ENCODE measurements at places on chromosomes 2 and 18.

- peak; percentile 89 for DNase-seq
These were observed 78.9 kb downstream of the UXS1 start for GRCh38 chr2:106115250-106115649.

GRCh38 chr2:25566094-25566493 is 107.3 kb downstream of the DTNB start:
- no peak for DNase-seq

DNA sequence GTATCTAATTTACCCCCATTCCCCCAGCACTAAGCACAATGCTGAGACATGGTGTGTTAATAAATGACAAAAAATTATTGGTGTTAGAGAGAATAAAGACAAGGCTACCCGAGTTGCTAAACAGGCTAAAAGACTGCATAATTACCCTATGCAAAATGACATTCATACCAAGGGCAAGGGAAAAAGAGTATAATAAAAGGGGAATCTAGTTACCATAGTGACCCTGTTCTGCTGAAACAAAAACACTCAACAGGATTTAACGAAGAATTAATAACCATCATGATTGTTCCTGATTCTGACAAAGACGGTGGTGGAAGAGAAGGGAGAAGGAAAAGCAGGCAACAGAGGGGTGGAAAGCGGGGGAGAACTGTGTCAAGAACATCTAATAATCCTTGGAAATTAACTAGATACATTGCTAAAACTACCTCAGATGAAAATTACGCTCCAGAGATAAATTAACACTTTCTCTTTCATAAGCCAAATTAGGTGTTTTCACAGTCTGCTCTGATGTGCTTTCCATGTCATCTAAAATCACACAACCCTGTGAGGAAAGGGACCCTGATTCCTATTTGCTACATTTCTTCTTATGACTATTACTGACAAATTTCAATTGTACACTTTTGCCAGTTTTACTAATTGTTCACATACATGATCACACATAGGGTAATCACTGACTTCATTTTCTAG is 25.5 kb downstream of the TTR start:
- no peak for DNase-seq

GRCh38 chr18:32803568-32803967 is 30.7 kb upstream of the KLHL14 start:
- no peak for DNase-seq

DNA sequence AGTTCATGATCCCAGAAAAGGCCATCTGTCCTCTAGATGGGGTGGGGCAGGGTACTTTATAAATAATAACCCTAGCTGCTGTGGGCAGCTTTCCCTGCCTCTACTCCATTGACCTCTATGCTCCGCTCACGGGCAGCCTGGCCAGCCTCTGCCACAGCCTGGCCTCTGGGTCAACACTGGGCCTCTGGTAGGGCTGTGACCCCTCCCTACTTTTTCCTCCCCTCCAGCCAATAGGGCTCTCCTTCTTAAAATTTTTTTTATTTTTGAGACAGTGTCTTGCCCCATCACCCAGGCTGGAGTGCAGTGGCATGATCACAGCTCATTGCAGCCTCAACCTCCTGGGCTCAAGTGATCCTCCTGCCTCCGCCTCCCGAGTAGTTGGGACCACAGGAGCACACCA is 4.1 kb upstream of the GAREM2 start:
- DNase-seq: no peak

DNA sequence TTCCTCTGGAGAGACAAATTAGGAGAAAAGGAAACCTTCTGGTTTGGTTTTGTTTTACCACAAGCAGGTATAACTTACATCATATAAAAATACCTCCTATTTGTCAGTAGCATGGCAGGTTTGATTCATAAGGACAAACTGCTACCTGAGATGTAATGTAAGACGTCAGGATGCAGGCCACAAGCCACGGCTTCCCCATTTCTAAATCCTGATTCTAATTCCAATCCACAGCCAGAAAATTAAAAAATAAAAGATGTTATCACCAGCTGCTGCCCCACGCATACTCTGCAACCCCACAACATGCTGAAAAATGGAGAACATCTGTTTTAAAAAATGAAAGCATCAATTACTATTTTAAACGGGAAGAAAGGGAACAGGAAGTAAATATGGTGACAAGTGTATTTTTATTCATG is 197.6 kb downstream of the BCL11A start:
- DNase-seq: peak; percentile 45

Measured in inflammatory macrophage treated with lipopolysaccharide for 4 hours (primary cell).